Stimulated activated CD4-positive, alpha-beta T cell treated with anti-CD3 and anti-CD28 coated beads, TNF-alpha, amount 100 ng/mL, for 48 hours (primary cell): ENCODE measurements at places on chromosomes 2 and 18.

DNA sequence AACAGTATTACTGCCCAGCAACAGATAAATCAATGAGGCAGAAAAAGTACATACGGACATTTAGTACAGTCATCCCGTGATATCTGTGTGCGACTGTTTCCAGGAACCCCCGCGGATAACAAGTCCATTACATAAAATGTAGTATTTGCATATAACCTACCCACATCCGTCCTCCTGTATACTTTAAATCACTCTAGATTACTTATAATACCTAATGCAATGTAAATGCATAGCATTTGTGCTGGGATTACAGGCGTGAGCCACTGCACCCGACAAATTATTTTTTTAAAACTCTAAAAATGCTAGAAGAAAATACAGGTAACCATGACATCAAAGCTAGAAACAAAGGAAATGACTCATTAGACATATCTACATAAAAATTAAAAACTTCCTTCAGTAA, 91.6 kb downstream of the FAM161A start:
- no peak for DNase-seq

- DNase-seq = no peak
Measured at GRCh38 chr2:181440919-181441318, 16.3 kb upstream of the ITGA4 start.

DNA sequence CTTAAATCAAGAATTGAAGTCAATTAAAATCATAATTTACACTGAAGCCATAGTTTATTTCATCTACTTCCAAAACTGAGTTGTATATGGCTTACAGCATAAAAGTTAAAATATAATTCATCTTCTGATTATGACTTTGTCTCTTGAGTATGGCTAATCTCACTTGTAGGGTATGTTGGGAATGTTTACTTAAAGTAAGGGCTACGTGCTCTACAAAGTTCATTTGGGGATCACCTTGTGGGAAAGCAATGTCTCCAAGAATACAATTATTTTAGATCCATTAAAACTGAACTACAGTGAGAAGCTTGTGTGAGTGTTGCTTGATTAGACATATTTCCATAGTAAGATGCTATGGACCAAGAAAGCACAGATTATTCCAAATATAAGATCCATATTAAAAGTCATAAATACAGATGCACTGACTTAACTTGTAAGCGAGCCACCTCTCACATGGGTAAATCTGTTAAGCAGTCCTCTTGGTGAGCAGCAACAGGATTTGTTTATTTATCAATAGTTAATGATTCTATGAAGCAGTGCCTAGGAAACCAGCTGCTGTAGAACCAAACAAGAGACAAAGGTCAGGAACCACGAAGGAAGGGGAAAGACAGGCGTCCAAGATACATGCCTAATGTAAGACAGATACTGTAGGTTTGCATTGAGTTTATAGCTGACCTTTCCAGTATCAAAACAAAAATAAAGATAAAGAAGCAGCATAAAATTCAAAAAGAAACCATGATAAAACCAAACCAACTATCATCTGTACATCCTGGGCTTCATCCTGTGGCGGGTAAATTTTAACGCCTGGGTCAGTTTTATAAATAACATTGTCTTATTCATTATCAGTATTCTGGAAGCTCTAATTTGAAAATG, 24.8 kb downstream of the DSG4 start:
- no peak for DNase-seq

- no peak for DNase-seq
Measured at GRCh38 chr2:196758474-196759377, 40.8 kb downstream of the GTF3C3 start.

GRCh38 chr2:230898016-230898712, 26.9 kb downstream of the GPR55 start:
- DNase-seq = no peak

DNA sequence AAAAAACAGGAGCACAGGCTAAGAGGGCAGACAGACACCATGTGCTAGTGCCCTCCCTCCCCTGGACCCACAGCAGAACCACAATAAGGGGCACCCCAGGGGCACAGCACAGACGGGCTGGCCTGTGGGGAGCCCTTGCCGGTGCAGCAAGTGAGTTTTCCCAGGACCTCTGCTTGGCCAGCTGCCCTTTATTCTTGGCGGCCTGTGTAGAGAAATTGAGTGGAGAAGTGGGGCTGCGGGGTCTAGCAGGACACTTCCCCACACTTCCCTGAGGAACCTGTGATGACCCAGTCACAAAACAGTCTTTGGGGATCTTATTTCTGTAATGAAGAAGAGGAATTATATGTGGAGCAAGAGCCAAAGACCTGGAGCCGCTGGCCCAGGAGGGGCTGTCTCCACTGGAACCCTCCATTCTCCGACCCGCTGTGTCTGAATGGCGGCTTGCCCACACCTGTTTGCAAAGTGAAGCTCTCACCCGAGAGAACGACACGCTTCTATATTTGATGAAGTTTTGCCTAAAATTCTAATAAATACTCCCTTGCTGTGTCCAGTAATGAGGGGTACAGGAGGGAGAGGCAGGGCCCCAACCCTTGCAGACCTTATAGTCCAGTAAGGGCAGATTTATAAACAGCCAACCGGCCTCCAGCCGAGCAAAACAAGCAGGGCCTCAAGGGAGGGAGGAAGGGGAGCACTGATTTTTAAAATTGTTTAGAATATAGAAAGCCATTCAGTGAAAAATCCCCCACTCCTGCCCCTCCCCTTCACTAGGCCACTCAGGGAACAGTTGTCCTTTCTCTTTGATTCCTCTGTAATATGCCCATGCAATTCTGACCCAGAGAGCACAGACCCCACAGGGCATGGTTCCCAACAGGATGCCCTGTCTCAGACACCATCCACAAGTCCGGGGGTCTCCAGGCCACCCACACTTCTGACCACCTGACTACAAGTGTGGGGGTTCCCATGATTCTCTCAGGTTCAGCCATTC, 44.7 kb upstream of the SNED1 start:
- DNase-seq = no peak

DNA sequence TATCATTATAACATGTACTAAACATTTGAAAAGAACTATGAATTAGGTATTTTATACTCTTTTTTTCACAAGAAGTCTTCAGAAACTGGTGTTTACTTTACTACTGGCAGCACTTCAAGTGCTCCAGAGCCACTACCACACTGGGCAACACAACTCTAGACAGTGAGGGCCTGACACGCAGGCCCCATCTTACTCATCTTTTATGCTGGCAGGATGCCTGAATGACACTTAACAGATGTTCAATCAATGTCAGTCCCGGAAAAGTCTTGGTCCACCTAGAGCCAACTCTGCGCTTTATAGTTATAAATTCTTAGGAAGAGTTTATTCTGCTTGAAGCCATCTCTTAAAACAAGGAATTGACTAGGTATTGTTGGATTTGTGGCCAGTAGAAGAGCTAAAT, 8.7 kb upstream of the WIPF1 start:
- no peak for DNase-seq

GRCh38 chr18:50706199-50706598, 113.6 kb downstream of the MRO start:
- no peak for DNase-seq

- DNase-seq = no peak
Measured at GRCh38 chr2:207920321-207920720, 105.0 kb downstream of the PLEKHM3 start.
